Heart left ventricle (tissue), 16 donors: ENCODE measurements at places on chromosomes 13 and 19. TPM values are rescaled to one million over a fixed set of nuclear protein-coding genes. Genes with fewer than 3 reads are reported as not detected.

- no peak for DNase-seq
Measured at GRCh38 chr13:58949646-58950045, 1214.1 kb downstream of the DIAPH3 start.

DNA sequence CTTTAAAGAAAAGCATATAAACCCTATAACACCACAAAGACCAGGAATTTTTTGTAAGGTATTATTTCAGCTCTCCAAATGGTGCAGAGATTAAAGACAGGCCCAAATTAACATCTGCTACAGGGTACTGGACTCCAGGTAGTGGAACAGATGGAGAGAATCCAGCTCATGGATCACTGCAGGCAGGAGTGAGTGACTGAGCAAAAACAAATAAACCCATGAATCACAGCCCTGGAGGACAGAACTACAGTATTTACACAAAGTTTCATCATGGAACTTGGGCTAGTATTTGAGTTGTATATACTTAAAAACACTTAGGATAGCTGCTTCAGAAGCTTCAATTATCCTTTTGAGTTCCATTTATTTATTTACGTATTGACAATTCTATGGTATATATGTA is 132.8 kb upstream of the SPRY2 start:
- no peak for DNase-seq

- DNase-seq, result no peak
Measured at GRCh38 chr19:18697680-18698079, 14.2 kb downstream of the CRTC1 start.

- no peak for DNase-seq
Measured at GRCh38 chr19:19530889-19531288, 2.2 kb downstream of the YJEFN3 start.

GRCh38 chr19:53057904-53058580 is 13.5 kb downstream of the ERVV-2 start:
- peak; percentile 15 for DNase-seq

- no peak for DNase-seq
Measured at GRCh38 chr13:37681281-37682032, 82.9 kb upstream of the POSTN start.

DNA sequence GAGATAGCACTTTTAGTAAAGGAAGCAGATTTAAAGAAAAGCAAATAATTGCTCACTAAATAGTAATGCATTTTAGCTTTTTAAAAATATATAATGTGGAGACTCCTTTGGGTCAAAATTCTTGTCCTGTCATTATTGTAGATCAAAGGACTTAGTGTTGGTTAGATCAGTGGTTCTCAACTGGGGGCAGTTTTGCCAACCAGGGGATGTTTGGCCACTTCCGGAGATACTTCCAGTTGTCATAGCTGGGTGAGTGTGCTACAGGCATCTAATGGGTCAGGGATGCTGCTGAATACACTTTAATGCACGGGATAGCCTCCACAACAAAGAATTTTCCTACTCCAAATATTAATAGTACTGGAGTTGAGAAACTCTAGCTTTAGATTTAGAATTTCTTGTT is 126.8 kb downstream of the LMO7 start:
- no peak for DNase-seq

GSX1 gene
- not detected for total RNA-seq

BST2 gene
- 33.1 TPM for total RNA-seq
